Cortex of kidney (tissue), 1 donor: ENCODE measurements at places on chromosomes 16 and 17.

DNA sequence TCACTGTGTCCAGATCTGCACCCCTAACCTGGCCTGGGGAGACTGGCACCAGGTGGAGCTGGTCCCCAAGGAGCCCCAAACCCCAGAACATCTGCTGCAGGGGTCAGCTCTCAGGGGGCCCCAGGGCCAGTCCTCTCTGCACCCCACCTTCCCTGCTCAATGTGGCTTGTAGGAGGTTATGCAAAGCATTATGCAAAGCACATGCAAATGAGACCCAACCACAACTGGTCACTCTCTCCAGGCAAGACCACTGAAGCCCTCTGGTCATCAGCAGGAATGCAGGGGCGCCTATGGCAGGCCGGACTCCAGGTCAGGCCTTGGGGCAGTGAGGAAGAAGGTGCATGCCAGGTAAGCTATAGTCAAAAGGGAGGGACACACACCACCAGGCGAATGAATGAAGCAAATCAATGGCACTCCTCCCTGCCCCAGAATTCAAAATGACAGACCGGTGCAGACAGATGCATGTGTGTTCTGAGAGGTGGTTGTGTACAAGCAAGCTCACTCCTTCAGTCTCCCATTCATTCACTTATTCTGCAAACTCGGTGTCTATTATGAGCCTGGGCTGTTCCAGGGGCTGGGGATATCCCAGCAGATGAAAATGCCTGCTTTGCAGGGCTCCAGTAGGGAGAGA lies 48.0 kb downstream of the TMEM235 start:
- DNase-seq: no peak

GRCh38 chr17:10198509-10199249 lies at the start of gene GAS7:
TSS of gene GAS7 (minus strand) at chr17:10198606.
- DNase-seq: no peak

DNA sequence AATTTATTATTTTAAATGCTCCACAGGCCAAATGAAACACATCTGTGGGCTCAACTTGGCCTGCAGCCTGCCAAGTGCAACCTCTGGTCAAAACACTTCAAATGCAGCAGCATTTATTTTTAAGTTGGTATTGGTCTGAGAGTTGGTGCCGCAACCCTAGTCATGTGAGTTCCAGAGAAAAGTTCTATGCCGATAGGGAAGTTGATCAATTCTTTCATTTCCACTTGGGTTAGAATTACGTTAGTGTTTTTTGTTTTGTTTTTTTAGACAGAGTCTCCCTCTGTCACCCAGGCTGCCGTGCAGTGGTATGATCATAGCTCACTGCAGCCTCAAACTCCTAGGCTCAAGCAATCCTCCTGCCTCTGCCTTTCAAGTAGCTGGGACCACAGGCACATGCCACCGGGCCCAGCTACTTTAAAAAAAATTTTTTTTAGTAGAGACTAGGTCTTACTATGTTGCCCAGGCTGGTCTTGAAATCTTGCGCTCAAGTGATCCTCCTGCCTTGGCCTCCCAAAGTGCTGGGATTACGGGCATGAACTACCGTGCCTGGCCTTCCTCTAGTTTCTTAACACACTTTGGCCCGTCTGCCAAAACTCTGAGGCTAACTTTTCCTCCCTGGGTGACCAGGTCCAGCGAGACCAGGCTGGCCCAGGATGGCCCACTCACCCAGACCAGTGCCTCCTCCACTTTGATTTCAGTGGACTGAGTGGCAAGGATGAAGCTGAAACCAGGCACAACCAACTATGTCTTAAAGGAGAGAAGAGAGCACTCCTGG lies 221.1 kb downstream of the MRTFB start:
- DNase-seq: no peak

- no peak for DNase-seq
These were observed 13.3 kb downstream of the JUP start for GRCh38 chr17:41773190-41773588.

GRCh38 chr17:37740915-37741314 lies 3.9 kb downstream of the HNF1B start:
- DNase-seq: no peak

GRCh38 chr17:2595716-2596115 lies 2.3 kb downstream of the PAFAH1B1 start:
- no peak for DNase-seq

GRCh38 chr17:28925912-28926365 lies 23.1 kb upstream of the DHRS13 start:
- no peak for DNase-seq

GRCh38 chr17:5429191-5429887 lies 9.4 kb downstream of the RPAIN start:
- DNase-seq: no peak

- DNase-seq: no peak
These were observed 381 bp downstream of the CTNS start for GRCh38 chr17:3636908-3637373.

GRCh38 chr17:3885970-3886369 lies 6.9 kb downstream of the CAMKK1 start:
- no peak for DNase-seq

DNA sequence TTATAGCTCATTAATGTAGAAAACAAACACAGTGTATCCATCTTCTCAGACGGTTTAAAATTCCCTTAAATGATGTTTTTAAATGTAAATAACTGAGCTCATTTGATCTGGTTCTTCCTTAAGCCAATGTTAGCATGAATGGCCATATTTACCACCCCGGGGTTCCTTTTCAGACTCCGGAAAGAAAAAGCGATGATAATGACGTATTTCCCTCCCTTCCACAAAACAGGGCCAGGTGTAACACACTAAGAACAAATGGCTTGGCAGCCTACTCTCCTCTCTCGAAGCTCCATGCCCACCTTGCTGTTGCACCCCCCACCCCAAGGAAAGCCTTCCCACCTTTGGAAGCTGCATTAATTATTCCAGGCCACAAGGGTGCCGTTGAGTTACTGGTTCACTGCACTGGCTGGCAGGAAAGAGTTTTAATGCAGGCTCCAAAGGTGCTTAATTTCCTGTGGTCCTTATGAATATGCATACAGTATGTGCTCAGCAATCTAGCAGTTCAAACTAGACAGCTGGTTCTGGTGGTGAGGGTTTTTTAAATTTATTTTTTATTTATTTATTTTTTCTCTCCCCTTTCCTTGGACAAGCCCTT lies 378.9 kb downstream of the WWOX start:
- no peak for DNase-seq

- no peak for DNase-seq
These were observed 69.2 kb downstream of the TANC2 start for GRCh38 chr17:63035271-63035670.

- no peak for DNase-seq
These were observed 123.2 kb upstream of the LHX1 start for GRCh38 chr17:36813957-36814563.

GRCh38 chr16:24113115-24113745 lies 142.9 kb upstream of the CACNG3 start:
- no peak for DNase-seq

GRCh38 chr17:81563861-81564586 lies 11.9 kb upstream of the FAAP100 start:
- DNase-seq: no peak

- DNase-seq: no peak
These were observed 38.5 kb upstream of the NOL11 start for GRCh38 chr17:67679225-67679624.

GRCh38 chr16:64615630-64616280 lies 506.1 kb downstream of the CDH11 start:
- no peak for DNase-seq

GRCh38 chr16:4114257-4115208 lies 1.7 kb downstream of the ADCY9 start:
- no peak for DNase-seq

DNA sequence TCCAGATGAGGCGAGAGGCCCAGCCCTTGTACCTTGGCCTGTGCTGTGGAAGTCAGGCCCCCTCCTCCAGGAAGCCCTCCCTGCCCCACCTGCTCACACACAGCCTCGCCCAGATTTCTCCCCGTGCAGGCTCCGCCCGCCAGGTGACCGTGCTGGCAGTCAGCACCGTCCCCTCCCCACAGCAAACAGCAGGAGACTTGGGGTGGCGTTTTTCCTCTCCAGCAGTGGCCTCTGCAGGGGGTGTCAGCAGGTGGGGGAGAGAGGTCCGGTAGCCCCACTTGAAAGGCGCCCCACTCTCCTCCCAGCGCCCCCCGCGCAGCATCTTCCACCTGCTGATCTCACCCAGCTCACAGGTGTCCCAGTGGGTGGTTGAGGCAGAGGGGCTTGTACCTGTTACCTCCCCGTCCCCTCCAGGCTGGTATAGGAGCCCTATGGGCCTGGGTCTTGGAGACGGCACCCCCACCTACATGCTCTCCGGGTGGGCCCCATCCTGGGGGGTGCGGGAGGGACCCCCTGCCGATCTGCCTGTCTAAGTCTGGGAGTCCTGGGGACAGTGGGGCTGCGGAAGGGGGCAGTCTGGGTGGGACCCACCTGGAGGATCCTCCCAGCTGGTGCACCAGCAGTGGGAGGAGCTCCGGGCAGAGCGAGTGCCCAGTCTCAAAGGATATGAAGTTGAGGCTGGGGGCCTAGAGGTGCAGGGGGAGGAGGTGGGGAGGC lies 4.2 kb upstream of the C1QTNF8 start:
- DNase-seq: no peak
